ENCODE measurements at places on chromosomes 3 and 15.

- DNase-seq = no peak
Observed at GRCh38 chr15:67072958-67073357, 7.6 kb downstream of the SMAD3 start.

DNA sequence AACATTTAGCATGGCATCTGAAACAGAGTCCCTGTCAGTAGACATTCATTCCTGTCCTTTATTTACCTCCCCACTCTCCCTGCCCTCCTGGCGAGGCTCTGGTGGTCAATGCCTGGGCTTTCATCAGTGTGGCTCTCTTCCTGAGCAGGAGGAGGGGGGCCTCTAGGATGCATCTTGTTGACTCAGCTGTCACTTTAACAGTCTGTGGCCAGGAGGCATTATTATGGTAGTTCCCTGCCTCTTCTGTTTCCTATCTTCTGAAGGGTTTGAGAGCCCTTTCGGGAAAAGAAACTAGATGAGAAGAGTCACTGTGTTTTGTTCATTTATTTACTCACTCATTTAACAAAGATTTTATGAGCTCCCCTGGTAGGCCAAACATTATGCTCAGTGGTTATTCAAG lies 2.4 kb upstream of the PPP1R14D start:
- no peak for DNase-seq

DNA sequence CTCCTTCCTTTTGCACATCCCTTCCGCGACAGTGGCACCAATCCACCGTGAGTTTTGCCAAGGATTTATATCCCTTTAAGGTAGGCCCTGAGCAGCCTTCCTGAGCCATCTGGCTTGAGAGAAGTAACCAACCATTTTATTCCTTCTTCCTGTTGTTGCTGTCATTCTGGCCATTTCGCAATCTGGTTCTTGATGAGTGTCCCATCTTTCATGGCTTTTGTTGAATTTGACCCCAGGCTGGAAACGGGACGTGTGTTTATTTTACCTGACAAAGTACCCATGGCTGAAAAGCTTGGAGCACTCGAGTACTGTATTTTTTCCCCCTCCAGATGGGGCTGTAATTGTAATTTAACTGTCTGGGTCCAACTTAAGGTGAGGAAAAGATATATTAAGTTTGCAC lies 173.4 kb downstream of the WNT5A start:
- no peak for DNase-seq

DNA sequence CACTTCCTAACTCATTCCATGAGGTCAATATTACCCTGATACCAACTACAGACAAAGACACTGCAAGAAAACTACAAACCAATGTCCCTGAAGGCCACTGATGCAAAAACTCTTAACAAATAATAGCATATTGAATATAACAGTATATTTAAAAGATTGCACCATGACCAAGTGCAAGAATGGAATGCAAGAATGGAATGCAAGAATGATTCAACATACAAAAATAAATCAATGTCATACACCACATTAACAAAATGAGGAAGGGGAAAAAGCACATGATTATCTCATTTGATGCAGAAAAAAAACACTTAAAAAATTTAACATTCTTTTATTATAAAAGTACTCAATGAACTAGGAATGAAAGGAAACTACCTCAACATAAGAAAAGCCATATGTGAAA lies 463.1 kb upstream of the NECTIN3 start:
- DNase-seq = no peak

DNA sequence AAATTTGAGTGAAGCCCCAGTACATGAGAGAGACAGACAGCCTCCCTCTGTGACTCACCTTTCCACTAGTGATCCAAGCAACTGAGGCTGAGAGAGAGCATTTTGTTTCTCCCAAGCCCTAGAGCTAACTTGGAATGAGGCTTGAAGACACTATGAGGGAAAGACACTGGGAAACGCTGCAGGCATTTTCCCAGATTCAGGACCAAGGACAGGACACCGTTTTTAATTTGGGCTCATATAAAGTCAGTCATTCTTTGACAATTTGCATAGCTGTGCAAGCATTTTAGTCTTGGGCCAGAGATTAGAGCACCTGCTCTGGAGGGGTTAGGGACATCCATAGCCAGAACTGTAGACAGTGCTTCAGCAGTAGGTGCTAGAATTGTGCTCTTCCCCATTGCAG lies 249.0 kb downstream of the AGBL1 start:
- DNase-seq = no peak

- no peak for DNase-seq
Observed at GRCh38 chr3:72487946-72488737, 360.1 kb downstream of the SHQ1 start.

- DNase-seq = peak; percentile 47
Observed at GRCh38 chr3:42591811-42592210, 1.2 kb downstream of the SS18L2 start.

DNA sequence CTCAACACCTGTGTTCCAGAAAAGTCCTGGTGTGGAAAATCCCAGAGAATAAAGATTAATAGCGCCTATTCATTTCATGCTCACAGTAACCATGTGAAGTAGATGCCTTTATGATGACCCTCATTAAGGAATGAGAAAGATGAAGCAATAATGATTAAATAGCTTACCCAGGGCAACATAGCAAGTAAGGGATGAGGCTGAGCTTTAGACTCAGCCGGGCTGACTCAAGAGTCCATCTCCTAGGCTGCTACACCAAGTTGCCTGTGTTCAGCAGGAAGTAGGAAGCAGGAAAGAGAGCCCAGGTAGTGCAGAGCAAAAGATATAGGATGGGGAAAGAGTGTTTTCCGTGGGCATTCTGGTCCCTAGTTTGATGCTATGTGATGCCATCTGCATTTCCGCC lies 256.5 kb downstream of the CHL1 start:
- no peak for DNase-seq

DNA sequence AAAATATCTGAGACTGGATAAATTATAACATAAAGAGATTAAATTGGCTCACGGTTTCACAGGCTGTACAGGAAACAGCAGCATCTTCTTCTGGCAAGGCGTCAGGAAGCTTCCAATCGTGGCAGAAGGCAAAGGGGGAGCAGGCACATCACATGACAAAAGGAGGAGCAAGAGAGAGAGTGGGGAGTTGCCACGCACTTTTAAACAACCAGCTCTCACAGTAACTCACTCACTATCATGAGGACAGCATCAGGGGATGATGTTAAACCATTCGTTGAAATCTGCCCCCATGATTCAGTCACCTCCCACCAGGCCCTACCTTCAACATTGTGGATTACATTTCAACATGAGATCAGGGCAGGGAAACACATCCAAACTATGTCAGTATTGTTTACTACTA lies 114.5 kb upstream of the SPATA16 start:
- DNase-seq = no peak

DNA sequence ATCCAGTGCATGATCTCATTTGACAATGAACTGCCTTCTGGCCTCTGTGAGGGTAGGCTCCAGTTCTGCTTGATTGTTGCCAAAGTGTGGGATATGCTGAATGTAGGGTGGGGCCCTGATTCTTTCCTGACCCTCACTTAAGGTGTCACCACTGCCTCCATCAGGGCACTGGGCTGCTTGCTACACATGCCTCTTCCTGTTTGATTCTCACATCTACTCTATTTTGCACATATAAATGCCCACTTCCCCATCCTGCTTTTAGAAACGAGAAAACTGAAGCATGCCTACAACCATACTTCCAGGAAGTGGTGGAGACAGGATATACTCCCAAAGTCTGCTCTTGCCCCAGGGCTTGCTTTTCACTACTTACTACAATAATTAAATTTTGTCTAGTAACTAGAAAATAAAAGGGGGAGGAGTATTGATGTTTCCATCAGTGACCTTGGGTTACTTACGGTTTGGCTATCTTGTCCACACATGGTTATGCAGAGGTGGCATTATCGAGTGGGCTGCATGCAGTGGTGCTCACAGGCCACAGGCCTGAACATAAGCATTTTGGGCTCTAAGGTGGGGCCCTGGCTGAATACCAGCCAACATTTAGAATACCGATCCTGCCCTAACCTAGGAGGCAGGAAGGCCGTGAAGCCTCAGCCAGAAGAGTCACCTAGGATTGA lies 6.7 kb downstream of the ZDHHC3 start:
- no peak for DNase-seq

GRCh38 chr3:69671082-69671952 lies 67.9 kb upstream of the MITF start:
- DNase-seq = no peak

GRCh38 chr3:170497207-170498095 lies 78.8 kb downstream of the CLDN11 start:
- no peak for DNase-seq

DNA sequence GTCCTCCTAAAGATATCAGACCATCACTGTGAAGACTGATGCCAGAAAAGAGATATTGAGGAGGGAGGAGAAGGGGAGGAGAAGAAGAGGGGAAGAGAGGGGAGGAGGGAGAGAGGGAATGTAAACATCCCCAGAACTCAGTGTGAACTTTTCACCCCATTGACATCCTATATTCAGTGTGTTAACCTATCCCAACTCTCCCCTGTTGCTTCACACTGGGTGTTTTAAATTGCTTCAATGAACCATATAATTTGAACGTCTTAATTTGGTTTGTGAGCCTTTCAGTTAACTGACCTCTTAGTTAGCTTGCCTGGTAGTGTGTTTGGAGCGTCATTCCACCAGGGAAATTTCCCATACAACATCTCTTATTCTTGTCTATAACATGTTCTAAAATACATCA lies 29.8 kb upstream of the PTPRG start:
- DNase-seq = no peak

- DNase-seq = no peak
Observed at GRCh38 chr3:20808864-20809263, 622.9 kb upstream of the SGO1 start.

Data from ecto neural progenitor cell (in vitro differentiated cells).